ENCODE measurements at places on chromosomes 3 and 15.

- no peak for DNase-seq
These were observed 43.0 kb downstream of the SPSB4 start for GRCh38 chr3:141093971-141094684.

- no peak for DNase-seq
These were observed 79.8 kb upstream of the RAD18 start for GRCh38 chr3:9043063-9043462.

DNA sequence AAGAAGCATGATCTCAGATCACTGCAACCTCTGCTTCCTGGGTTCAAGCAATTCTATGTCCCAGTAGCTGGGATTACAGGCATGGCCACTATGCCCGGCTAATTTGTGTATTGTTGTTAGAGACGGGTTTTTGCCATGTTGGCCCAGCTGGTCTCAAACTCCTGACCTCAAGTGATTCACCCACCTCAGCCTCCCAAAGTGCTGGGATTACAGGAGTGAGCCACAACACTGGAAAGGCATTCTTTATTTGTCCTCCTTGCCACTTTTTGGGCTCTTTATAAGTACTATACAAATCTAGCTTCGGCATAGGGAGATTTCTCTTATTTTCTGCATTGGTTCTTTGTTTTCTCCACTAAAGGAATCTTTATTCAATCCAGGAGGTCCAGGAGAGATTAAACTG lies 18.6 kb downstream of the CMTM8 start:
- no peak for DNase-seq

- no peak for DNase-seq
These were observed 69.1 kb downstream of the TTC23 start for GRCh38 chr15:99180086-99180963.

DNA sequence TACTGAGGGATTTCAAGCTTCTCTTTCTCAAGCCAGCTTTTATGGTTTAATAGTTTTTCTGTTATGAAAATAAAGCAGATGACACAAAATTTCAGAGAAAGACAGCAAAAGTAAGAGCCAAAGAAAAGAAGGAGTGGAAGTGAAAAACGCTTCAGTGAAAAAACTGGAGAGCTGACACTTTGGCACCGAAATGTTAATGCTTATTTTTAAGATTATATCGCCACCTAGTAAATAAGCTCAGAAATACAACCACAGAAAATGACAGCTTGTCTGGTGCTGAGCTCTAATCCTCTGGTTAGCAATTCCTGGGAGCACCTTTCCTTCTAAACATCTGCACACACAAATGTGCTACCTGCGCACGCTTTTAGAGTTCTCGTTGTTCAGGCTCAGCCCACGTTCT lies 101.6 kb downstream of the ZPLD1 start:
- no peak for DNase-seq

- DNase-seq: no peak
These were observed 436.6 kb downstream of the LPP start for GRCh38 chr3:188590557-188590956.

DNA sequence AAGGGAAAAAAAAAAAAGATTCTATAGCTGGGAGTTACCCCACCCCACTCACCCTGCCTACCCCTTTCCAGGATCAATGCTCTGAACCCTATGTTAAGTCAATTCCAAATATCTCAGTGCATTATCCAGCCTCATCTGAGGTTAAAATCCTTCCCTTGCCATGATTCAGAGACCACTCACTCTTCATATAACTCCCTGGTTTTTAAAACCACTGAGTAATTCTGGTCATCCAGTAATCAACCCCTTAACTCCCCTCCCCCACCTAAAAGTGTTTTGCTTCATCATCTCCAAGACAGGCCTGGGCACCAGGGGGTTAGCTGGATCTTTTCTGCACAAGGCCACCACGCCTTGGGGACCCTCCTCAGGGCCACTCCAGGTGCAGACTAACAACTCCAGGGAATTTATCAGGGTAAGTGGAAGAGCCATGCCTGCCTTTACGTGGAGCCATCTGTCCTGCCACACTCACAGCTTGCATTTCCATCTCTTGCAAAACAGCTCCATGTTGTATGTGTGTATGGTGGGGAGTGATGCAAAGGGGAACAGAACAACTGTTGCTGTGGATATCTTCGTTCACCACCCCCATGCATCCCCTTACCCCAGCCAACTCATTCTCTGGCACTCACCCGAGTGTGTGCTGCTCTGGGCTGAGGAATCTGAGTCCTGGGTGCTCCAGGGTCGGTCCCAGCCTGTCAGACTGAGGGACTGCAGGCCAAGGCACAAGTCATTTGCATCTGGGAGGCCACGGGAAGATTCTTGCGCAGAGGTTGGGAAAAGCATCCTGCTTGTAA lies 30.7 kb upstream of the RPS17 start:
- DNase-seq: no peak

GRCh38 chr3:172085557-172085895 lies 46.1 kb downstream of the FNDC3B start:
- DNase-seq: no peak

GRCh38 chr3:180184816-180185215 lies 148.1 kb upstream of the PEX5L start:
- DNase-seq: no peak

DNA sequence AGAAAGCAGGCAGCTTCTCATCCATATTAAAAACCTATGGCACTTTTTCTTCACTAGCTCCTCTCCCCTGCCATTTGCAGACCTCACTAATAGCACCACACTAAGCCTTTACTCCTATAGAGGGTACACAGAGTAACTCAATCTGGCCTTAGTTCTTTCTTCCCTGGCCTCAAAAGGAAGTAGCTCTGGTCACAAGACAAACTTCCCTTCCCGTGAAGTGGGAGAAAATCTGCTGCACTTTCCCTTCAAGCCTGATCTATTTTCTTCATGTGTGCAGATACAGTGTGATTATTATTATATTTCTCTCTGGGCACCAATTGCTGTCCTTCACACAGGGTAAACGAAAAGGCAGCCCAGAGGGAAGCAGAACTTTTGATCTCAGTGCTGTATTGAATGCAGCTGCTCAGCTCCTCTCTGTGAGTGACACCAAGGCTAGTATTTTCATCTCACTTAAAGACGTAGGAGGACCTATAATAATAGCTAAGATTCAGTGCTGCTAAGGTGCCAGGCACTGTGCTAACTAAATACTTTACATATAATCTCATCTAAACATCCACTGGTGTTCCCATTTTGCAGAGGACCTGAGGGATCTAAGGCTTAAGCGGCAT lies 61.9 kb upstream of the RASGRP1 start:
- DNase-seq: no peak

- no peak for DNase-seq
These were observed 71.9 kb downstream of the CADPS start for GRCh38 chr3:62803276-62803675.

Measured in CD4-positive, alpha-beta T cell treated with Interleukin-4 for 1 hour (primary cell).